Activated T-cell treated with anti-CD3 and anti-CD28 coated beads for 4 hours (primary cell): ENCODE measurements at places on chromosomes 3 and 15.

DNA sequence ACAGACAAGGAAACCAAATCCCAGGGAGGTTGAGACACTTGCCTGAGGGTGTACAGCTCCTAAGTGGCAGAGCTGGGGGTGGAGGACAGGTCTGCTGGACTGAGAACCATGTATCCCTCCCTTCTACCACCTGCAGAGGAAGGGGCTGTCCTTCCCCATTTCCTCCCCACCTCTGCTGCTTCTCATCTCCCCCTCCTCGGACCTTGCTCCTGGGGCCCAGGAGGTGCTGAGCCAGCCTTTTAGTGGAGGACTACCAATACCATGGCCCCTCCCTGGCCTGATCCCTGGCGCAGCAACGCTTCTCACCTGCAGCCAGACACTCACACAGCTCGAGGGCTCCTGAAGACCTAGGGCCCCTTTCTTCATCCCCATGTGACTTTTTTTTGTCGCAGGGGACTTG lies 50.4 kb downstream of the IDH2 start:
- no peak for DNase-seq

GRCh38 chr15:96170979-96171739 lies 159.3 kb upstream of the NR2F2 start:
- no peak for DNase-seq

GRCh38 chr3:186644683-186645082 lies 4.5 kb downstream of the FETUB start:
- DNase-seq = no peak

GRCh38 chr3:45965653-45966052 lies 22.4 kb downstream of the CXCR6 start:
- DNase-seq = no peak

GRCh38 chr15:52220937-52221660 lies 29.9 kb upstream of the GNB5 start:
- DNase-seq = no peak

- no peak for DNase-seq
These were observed 6.2 kb downstream of the IREB2 start for GRCh38 chr15:78444255-78444654.

- no peak for DNase-seq
These were observed 1.7 kb downstream of the TBC1D5 start for GRCh38 chr3:17740721-17741141.

- no peak for DNase-seq
These were observed 71.9 kb downstream of the GHSR start for GRCh38 chr3:172376402-172376801.

DNA sequence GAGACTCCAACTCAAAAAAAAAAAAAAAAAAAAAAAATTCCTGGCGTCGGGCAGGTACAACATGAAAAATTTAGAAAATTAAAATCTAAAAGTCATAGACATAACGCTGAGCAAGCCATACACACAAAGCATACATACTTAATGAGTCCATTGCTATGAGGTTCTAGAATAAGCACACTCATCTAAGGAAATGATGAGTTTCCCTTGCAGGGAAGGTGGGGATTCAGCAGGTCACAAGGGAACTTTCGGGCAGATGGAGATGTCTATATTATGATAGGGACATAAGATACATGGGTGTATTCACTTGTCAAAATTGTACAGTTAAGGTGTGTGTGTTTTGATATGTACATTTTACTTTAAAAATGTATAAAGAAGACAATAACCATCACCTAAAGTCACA lies 120.2 kb upstream of the LIPC start:
- DNase-seq = no peak

DNA sequence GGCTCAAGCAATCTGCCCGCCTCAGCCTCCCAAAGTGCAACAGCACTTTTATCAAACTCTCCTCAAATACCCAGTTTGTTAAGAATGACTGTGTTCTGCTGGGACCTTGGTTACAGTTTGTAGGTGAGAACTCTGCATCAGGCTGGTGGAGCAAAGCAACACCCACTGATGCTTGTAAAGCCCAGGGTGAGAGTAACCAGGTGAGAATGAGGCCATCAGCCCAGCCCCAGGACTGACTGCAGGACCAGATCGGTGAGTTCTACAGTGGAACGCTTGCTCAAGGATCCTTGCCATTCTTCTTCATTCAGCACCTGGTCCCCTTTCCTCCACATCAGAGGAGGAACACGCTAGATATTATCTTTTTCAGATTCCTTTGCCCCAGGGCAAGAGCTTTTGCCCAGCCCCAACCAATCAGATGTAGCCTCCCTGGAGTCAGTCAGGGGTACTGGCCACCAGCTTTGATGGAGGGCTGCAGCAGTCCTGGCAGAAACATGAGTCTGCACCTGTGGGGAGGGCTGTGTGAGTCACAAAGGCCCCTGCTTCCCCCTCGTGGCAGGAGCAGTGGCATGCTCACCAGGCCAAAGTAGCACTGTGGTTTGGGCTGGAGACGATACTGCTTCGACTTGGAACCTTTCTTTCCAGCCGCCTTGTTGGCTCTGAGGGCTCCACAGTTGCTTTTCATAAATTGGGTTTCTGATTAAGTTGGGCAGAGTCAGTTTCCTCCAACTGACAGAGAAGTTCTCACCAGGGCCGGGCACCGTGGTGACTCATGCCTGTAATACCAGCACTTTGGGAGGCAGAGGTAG lies 3.5 kb upstream of the SHISA5 start:
- DNase-seq = peak; percentile 61

DNA sequence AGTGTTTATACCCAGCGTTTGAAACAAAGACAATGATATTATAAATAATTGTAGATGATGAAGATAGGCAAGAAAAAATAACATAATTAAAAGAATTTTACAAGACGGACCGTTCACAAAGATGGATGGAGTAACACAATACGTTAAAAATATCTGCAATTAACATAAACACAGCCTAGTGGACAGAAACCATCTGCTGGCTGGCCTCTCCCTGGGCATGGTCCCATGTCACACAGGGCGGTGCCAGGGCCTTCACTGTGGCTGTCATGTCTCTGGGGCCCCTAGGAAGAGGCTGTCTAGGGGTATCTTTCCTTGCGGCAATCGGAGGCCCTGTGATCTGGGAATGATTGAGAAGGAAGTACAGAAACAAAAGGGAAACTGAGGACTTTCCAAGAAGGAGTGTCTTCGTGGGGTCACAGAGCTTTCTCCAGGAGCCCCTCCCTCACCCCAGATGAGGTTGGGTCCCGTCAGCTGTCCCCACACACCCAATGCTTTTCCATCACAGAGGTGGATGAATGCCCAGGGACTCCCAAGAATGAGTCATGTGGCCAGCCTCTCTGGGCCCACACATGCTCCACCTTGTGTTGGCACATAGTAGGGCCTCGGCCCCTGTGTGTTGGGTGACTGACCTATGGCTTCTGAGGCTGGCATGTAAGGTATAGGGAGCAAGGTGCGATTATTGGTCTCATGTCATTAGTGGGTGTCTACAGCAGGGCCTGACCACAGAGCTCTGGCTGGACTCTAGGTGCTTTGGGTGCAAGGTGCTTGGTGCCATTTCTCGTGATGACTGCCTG lies 87.1 kb downstream of the DNAJB8 start:
- DNase-seq = no peak

- no peak for DNase-seq
These were observed 25.9 kb downstream of the ROBO2 start for GRCh38 chr3:77065750-77066149.

GRCh38 chr3:172635588-172635987 lies 75.3 kb downstream of the NCEH1 start:
- DNase-seq = no peak

DNA sequence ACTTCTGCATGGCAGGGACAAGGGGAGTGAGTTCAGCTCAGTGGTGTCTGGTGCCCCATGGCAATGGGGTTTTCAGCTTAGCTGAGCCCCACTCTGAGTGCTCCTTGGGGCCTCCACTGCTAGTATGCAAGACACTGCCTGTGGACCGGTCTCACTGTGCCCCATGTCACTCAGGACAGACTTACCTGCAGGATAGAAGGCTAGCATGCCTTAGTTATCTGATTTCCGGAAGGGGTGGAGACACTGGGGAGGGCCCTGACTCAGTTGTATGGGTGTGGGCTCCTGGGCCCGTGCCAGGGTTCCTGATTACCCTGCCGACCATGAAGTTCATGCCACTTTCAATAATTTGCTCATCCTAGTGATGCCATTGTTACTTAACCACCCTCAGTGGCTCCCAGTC lies 4.3 kb upstream of the SLC6A20 start:
- no peak for DNase-seq

DNA sequence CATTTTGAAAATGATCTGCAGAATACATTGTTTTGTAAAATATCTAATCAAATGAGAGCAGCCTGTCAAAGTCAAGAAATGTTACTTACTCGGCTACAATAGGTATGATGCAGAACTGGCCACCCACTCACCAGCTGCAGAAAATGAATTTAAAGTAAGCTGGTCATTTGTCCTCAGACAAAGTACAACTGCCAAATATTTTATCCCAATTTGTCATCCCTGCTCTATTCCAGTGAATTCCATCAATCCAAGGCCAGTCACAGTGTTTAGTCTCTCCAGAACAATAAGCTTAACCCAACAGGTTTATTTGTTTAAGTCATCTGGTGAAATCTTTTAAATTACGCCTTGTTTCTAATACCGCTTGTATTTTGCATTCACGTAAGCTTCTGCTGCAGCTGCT lies 46.6 kb upstream of the TCF12 start:
- DNase-seq = no peak
